ENCODE measurements at places on chromosomes 12 and 14. TPM values are rescaled to one million over a fixed set of nuclear protein-coding genes. Genes with fewer than 3 reads are reported as not detected.
A peak's percentile ranks its signal among the peaks of the same experiment; 100 is the strongest.

The FOS gene
- 33.9 TPM for total RNA-seq

The MYO1A gene
- total RNA-seq = not detected

The LRP1-AS gene
- total RNA-seq = not detected

The RTL1 gene
- total RNA-seq = 0.18 TPM

The ANO2 gene
- 0.93 TPM for total RNA-seq

- DNase-seq = peak; percentile 37
Observed at GRCh38 chr12:58583529-58583928, 336.8 kb downstream of the LRIG3 start.

GRCh38 chr12:113911971-113912759 is 54.0 kb downstream of the RBM19 start:
- no peak for DNase-seq

DNA sequence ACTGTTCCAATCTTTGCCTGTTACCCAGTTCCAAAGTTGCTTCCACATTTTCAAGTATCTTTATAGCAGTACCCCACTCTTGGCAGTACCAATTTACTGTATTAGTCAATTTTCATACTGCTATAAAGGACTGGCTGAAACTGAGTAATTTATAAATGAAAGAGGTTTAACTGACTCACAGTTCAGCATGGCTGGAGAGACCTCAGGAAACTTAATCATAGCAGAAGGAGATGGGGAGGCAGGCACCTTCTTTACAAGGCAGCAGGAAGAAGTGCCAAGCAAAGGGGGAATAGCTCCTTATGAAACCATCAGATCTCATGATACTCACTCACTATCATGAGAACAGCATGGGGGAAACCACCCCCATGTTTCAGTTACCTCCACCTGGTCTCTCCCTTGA is 215.0 kb downstream of the SNAPC1 start:
- DNase-seq = no peak

GRCh38 chr12:33560653-33561208 is 121.1 kb upstream of the SYT10 start:
- DNase-seq = no peak

DNA sequence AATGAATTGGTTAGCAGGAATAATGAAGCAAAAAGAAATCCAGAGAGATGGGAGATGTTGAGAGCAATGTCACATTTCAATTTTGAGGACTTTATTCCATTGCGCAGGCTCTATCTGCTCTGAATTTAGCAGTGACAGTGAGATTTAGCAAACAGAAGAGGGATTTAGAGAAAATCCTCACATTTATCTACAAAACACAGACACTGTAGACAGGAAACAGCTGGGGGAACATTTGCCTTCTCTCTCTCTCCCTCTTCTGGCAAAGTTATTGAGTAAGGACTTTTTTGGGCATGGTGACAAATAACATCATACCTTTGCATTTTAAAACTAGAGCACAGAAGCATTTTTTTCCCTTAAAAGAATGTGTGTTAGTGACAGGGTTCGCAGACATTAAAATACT is at the start of gene IGF1:
Gene IGF1, minus strand, starts transcription at position 158 of the 400 bp plus-strand sequence. CDS start 182 bp downstream, outside the sequence.
- peak; percentile 58 for DNase-seq

GRCh38 chr12:89863968-89864367 is 155.3 kb upstream of the ATP2B1 start:
- no peak for DNase-seq

DNA sequence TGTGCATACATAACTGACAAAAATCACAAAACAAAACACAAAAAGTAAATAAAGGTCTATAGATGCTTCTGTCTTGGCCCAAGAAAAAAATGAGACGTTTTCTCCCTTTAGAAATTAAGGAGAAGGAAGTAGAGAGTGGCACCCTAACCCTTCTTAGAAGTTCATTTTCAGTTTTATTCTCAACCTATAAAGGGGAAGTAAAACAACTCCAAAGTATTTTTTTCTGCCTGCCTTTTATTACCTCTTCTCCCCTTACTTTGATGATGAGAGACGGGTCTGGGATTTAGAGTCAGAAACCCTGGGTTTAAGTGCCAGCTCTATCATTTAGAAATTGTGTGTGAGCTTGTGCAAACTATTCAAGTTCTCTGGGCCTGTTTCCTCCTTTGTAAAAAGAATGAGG is 2.8 kb downstream of the PRIM1 start:
- DNase-seq = no peak

DNA sequence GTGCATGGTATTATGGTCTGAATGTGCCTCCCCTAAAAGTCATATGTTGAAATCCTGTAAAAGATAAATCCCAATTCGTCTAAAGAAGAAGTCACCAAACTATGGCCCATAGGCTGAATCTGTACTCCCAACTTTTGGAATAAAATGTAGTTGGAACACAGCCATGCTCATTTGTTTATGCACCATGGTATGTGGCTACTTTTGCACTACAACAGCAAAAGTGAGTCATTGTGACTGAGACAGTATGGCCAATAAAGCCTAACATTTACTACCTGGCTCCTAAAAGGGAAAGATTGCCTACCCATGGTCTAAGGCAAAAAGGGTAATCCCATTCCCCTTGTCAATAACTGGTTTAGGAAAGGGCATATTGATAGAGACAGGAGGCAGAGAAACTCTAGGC is 101.8 kb downstream of the LRIG3 start:
- peak; percentile 22 for DNase-seq

- DNase-seq = no peak
Observed at GRCh38 chr12:32870716-32871115, 25.9 kb downstream of the PKP2 start.

DNA sequence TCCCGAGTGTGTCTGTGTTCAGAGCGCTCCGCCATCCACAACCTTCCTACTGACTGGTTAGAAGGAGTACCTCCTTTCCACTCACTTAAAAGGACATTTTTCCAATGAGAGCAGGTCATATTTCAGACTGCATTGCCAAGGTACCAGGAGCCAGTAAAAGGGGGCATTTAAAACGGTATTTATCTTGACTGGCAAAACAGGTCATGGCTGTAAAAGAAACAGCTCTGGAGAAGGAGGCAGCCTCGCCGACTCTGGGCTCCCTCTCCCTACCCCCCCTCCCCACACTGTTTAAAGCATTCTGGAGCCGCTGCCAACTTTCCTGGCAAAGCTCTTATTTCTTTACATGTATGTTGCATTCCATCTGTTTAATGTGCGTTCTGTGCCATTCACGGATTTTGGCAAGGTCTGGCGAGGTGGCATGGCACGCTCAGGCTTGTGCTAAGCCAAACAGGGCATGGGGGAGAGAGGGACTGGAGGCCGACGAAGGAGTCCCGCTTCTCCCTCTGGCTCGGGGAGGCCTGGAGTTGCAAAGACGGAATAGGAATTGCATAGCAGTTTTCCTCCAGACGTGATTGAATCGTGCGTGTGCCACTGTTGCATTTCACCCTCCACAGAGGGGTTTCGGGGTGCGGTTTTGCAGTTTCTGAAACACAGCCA is 41.2 kb upstream of the MED13L start:
- DNase-seq = no peak

DNA sequence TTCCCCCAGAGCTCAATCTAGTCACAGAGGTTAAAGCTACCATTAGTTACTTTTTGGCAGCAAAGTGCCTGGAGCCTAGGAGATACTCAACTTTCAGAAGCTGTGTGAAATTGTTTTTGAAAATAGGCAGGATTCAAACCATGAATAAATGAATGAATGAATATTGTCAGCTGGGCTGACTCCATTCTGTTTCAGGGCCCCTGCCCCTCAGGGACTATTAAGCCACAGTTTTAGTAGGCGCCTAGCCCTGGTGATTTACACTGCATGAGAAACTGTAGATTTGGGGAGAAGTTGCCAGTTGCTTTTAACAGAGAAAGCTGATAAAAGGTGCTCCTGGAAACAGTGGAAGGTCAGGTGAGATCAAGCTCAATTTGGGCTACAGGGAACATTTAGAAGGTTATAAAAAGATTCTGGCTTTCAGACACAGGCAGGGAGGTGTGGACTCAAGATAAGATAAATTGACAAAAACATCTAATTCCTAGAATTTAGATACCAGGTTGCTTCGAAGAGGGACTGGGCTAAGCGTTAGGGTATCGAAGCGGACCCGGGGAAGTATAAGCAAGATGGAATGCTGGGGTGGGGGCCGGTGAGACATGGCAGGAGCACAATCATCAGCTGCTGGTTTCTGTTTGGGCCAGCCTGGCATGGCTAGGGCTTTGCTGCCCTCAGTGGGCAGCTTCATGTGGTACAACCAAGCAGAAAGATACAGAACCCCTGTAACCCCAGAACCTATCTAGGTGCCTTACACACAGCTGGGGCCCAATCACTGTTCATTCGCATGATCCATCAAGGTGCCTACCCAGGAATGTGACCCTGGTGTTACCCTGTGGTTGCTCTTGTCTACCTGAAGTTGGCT is 14.9 kb upstream of the CELA1 start:
- DNase-seq = no peak

DNA sequence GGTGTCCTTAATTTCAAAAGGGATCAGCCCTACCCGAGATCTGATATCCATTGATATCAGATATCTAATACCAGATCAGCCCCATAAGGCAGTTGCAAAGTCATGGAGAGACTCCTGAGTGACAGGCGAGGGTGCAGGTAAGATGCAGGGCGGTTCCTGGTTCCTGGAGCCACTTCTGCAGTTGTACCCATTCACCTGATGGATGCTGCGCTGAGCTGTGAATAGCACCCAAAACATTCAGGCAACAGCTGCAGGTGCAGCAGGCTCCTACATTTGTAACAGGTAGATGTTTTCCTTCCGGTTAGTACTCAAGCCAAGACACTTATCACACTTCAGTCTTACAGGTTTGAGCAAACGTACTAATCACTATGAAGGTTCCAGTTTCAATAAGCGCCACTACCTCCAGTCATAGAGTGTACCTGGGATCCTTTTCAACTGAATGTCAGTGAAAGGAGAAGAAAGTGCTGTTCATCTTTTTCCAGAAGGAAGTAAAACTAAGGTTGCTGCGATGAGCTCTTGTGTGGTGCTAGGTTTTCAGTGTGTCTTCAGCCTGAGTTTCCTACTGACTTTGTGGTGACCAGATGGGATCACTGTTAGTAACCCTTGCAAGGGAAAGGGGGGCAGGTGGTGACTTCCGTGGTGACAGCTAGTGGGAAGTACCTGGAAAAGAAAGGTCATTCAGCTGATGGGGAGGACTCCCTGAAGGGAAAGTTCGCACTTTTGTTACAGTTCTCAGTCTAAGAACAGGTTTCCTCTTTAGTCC is 1.9 kb downstream of the ATP6V0A2 start:
- DNase-seq = no peak

GRCh38 chr14:87255058-87255457 is 737.9 kb downstream of the GALC start:
- DNase-seq = no peak

- no peak for DNase-seq
Observed at GRCh38 chr12:9779209-9779608, 18.5 kb upstream of the CD69 start.

DNA sequence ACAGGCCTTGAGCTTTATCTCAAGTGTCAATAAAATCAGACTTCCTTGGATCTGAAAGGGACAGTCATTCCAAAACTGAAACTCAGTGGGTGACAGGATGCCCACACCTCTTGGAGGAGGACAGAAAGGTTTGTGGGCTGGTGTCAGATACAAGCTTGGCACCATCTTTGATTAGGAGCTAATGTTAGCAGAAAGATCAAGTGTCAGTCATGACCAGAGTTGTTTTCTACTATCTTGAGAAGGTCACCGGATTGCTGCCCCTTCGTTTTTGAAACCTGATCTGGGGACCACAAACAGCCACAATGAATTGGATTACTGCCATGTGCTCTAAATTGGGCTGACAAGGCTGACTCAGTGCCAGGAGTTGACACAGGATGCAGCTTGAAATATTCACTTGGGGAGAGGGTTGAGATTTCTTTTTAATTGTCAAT is 88.3 kb downstream of the OTOGL start:
- DNase-seq = peak; percentile 62

DNA sequence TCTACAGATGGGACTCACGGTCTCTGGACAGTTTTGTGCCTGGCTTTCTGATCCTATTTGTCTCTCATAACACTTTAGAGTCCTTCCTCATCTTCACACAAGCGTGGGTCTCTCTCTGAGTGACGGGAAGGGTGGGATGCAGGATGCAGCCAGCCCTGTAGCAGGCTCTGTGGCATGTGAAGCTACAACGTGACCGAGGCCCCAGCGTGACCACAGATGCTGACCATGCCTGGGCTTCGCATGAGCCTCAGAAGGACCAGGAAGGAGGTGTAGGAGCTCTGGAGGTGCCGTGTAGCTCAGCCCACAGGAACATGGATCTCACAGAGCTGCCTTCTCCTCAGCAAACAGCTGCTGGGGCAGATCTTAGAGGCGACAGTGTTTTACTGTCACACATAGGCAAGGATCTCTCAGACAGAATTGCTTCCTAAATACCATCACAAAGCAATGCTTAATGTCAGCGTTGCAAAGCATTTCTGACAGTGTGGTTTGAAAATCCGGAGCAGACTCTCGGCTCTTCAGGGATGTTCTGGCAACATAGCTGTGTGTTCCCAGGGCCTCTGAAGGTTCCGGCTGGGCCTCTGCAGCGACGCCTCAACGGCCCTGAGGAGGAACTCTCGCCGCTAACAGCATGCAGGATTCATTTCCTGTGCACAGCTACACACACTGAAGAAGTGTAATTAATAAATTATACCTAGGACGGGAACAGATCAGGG is 21.9 kb downstream of the ANKLE2 start:
- DNase-seq = no peak

DNA sequence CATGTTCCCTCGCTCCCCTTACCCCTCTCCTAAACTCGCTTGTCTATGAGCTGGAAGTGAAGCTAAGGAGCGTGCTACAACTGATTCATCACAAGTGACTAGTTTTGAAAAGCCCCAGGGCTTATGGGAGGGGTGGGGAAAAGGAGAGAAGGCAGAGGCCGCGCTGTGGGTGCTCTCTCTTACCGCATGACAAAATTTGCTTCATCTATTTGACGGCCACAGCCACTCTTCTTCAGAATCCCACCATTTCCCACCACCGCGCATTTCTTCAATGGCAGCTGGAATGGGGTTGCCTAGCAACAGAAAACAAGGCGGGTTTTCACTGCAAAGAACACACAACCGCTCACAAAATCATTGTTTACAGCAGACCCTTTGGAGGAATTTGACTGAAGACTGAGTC is 79.4 kb downstream of the ST8SIA1 start:
- peak; percentile 45 for DNase-seq

- DNase-seq = no peak
Observed at GRCh38 chr14:88003425-88003824, 1.5 kb upstream of the GPR65 start.
